ENCODE measurements at places on chromosomes 2 and 18.

DNA sequence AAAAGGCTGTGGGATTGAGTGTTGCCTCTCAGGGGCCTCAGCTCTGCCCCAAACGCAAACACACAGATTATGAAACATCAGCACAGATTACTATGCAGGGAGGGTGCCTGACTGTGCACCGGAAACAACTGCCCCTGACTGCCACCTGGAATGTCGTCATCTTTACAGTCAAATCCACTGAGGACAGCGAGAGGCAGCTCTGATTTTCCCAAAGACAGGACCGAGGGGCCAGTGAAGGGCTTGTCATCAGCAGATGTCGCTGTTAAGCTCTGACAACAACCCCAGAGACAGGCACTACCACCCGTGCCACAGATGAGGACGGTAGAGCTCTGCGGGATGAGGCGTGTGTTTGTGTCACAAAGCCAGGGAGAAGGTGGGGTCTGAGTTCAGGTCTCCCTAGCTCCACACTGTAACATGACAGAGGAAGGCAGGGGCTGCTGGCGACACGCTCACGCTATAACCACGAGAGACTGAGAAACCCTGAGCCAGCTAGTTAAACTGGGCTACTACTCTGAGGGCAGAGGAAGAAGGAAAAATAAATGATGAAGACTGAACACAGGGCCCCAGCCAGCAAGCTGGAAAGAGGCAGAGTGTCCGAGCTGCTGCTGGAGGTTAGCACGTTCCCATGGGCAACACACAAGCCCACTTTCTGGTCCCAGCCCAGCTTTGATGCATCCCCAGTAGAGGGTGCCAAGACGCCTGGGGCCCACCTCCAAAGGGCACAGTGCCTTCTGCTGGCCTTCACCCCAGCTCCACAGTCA lies 47.0 kb downstream of the PARD6G start:
- no peak for DNase-seq

DNA sequence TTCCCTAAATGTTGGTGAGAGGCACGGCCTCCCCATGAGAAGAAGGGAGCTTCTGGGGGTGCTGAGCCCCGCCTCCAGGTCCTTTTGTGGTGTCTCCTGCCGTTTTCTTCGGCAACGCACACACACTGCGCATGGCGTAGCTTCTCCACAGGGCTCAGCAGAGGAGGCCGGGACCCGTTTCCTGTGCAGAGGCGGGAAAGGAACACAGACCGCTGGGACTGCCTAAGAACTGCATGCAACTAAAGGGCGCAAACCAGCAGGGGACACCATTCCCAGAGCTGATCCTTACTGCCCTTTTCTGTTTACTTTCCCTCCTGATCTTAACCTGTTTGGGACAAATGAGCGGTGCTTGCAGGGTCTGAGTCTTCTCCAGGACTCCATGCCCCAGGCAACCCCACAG lies 90.3 kb upstream of the CAPN13 start:
- no peak for DNase-seq

DNA sequence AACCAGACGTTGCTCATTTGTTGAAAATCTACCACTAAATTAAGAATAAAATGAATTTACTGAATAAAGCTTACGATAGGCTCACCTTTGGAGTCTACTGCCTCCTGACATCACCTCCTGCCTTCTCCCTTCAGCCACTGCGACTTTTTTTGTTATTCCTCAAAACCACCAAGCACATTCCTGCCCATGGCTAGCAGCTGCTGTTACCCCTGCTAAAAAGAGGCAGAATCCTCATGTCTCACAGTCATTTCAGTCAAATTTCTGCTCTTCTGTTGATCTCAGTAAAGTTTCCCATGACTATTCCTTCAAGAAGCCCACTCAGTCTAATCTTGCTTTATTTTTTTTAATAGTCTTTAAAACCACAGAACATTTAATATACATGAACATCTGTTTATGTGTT lies 40.8 kb upstream of the ANKRD62 start:
- DNase-seq: no peak

GRCh38 chr2:147275943-147276342 lies 568.9 kb upstream of the ACVR2A start:
- DNase-seq: no peak

DNA sequence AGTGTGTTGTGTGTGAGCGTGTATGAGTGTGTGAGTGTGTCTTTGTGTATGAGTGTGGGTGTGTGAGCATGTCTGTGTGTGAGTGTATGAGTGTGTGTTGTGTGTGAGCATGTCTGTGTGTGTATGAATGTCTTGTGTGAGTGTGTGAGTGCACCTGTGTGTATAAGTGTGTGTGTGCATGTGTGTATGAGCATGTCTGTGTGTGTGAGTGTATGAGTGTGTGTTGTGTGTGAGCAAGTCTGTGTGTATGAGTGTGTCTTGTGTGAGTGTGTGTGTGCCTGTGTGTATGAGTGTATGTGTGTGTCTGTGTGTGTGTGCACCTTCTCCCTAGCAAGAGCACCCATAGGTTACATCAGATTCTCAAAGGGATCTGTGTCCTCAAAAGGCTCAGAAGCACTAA lies 28.5 kb upstream of the TNS1 start:
- DNase-seq: no peak

DNA sequence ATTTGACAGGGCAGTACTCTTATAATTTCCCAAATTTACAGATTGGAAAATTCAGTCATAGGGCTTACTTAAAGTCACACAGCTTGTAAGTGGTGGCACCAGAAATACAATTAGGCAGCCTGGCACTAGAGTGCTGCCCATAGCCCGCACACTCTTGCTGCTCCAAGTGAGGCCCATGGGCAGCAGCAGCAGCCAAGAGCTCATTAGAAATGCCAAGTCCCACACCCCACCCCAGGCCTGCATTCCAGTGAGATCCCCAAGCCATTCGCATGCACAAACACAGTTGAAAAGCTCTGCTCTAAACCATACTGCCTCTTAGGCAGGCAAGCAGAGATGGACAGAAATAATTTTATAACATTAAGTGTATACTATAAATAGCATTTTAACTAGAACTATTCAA lies 379.3 kb upstream of the PKDCC start:
- DNase-seq: no peak
